Hair follicle dermal papilla cell (primary cell): ENCODE measurements at places on chromosomes 16 and 17. TPM values are rescaled to one million over a fixed set of nuclear protein-coding genes. Genes with fewer than 3 reads are reported as not detected.

RCVRN gene
- under 0.01 and 0.16 TPM in 2 replicates for total RNA-seq

MMP28 gene
- total RNA-seq = 0.16 and 1.2 TPM in 2 replicates

NT5M gene
- 1.5 and 2.3 TPM in 2 replicates for total RNA-seq

RFNG gene
- 56.5 and 59.9 TPM in 2 replicates for total RNA-seq

ZKSCAN2 gene
- 8.4 and 8.9 TPM in 2 replicates for total RNA-seq

TMEM100 gene
- total RNA-seq = 1.3 and 2.3 TPM in 2 replicates

KRTAP2-3 gene
- not detected in 2 replicates for total RNA-seq

RAMP2 gene
- not detected in 2 replicates for total RNA-seq

HSD17B2 gene
- total RNA-seq = 1.5 and 2.4 TPM in 2 replicates

RPH3AL gene
- 2.3 and 2.6 TPM in 2 replicates for total RNA-seq

ADORA2B gene
- total RNA-seq = 10.4 and 12.6 TPM in 2 replicates

SAT2 gene
- total RNA-seq = 29.0 and 39.6 TPM in 2 replicates

SLX4 gene
- total RNA-seq = 6.8 and 7.1 TPM in 2 replicates

ABCC3 gene
- 20.9 and 24.8 TPM in 2 replicates for total RNA-seq

CHST5 gene
- 0.49 TPM in 1 of 2 replicates, not detected in the other for total RNA-seq

FUS gene
- 49.4 and 53.2 TPM in 2 replicates for total RNA-seq

PPM1E gene
- total RNA-seq = 0.49 and 0.97 TPM in 2 replicates

TLCD2 gene
- 5.2 and 5.7 TPM in 2 replicates for total RNA-seq

CTRB2 gene
- not detected in 2 replicates for total RNA-seq

TNFRSF12A gene
- 189 and 267 TPM in 2 replicates for total RNA-seq

CCDC78 gene
- total RNA-seq = 2.8 and 2.9 TPM in 2 replicates

SYT17 gene
- total RNA-seq = 0.12 and 0.65 TPM in 2 replicates

MRPS34 gene
- 36.1 and 37.0 TPM in 2 replicates for total RNA-seq

KRT25 gene
- not detected in 2 replicates for total RNA-seq

FASN gene
- total RNA-seq = 227 and 302 TPM in 2 replicates

PPL gene
- 40.3 and 41.9 TPM in 2 replicates for total RNA-seq

NPW gene
- not detected in 2 replicates for total RNA-seq

OVCA2 gene
- total RNA-seq = 59.7 and 64.3 TPM in 2 replicates

MT2A gene
- 5.6 and 7.5 TPM in 2 replicates for total RNA-seq

MTSS2 gene
- total RNA-seq = 278 and 291 TPM in 2 replicates

OR3A3 gene
- not detected in 2 replicates for total RNA-seq

C1QTNF8 gene
- not detected in 2 replicates for total RNA-seq

SOX9 gene
- total RNA-seq = 1.3 and 1.8 TPM in 2 replicates

ACD gene
- 12.9 and 16.9 TPM in 2 replicates for total RNA-seq

EPX gene
- total RNA-seq = not detected in 2 replicates

ODAD4 gene
- 0.97 and 1.3 TPM in 2 replicates for total RNA-seq

NHERF1 gene
- total RNA-seq = 15.4 and 23.3 TPM in 2 replicates

CCL23 gene
- total RNA-seq = not detected in 2 replicates

SPNS1 gene
- 30.8 and 31.2 TPM in 2 replicates for total RNA-seq

MIS12 gene
- 7.4 and 10.9 TPM in 2 replicates for total RNA-seq

CHP2 gene
- not detected in 2 replicates for total RNA-seq

ITGAD gene
- total RNA-seq = not detected in 2 replicates

TRPV3 gene
- total RNA-seq = 0.73 and 0.81 TPM in 2 replicates

MFAP4 gene
- total RNA-seq = 97.8 and 132 TPM in 2 replicates

DPEP3 gene
- total RNA-seq = not detected in 2 replicates

KANSL1 gene
- total RNA-seq = 68.4 and 149 TPM in 2 replicates

ETV4 gene
- 0.73 and 1.1 TPM in 2 replicates for total RNA-seq

FZD2 gene
- 70.3 and 78.9 TPM in 2 replicates for total RNA-seq

KIF18B gene
- 0.49 and 0.81 TPM in 2 replicates for total RNA-seq

CCL3 gene
- not detected in 2 replicates for total RNA-seq

G6PC1 gene
- total RNA-seq = not detected in 2 replicates

ATAD5 gene
- 0.61 and 1.1 TPM in 2 replicates for total RNA-seq

NAGS gene
- total RNA-seq = 1.1 and 2.1 TPM in 2 replicates

EVI2A gene
- 6.7 and 10.8 TPM in 2 replicates for total RNA-seq

ERCC4 gene
- 9.1 and 9.2 TPM in 2 replicates for total RNA-seq

ITGA2B gene
- 0.36 and 0.49 TPM in 2 replicates for total RNA-seq

TP53TG3C gene
- not detected in 2 replicates for total RNA-seq

PPY gene
- total RNA-seq = not detected in 2 replicates
